Left lobe of liver (tissue), 2 donors: ENCODE measurements at places on chromosomes 4 and X.

DNA sequence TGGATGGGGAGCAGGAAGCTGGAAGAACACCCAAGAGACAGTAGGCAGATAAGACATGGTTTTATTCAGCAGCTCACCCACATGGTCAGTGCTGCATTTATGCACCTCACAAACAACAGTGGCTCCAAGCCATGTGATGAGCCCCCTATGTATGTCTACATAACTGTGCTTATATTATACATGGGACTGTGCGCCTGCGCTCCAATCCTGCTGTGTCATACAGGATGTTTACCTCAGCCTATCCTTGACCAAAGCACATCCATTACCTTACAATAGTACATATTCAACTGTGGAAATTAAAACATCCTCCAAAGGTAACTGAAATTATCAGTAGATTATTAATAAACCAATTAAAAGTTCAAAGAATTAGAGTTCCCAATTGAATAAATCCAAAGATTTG, 44.1 kb upstream of the SGMS2 start:
- no peak for DNase-seq

DNA sequence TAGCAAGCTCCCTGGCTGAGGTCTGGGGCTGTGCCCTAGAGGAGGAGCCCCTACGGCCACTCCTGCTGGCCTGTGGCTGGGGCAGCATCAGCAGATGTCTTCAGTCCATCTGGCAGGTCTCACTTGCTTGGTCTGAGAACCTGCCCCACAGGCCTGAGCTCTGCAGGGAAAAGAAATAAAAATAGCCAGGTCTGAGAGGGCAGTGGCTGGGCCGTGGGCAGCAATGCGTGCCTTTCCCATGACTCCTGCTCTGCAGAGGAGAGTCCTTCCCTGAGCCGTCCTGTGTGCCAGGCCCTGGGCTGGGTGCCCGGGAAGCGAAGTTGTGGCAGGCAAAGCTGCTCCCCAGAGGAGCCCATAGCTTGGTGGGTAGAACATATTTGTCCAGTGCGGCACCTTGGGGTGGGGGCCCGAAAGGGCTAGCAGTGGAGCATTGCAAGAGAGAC, 11.3 kb upstream of the KIAA0232 start:
- peak; percentile 75 for DNase-seq

DNA sequence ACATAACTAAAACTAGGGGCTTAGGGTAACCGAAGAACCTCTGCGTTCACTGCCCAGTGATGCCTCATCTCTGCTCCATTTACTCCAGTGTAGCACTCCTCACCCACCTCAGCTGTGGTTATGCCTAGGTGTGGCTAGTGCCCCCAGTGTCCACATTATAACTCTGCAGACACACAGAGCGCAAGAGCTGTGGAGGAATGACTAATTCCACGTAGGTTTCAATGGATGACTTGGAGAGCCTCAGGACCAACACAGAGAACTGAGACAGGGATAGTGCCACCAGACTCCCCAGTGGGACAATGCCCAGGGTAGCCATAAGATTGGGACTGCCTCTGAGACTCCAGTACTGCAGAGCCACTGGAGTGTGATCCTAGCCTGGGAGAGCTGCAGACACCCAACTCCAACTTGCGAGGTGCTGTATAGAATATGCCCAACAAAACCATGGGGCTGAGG, 542.4 kb upstream of the DIPK2B start:
- no peak for DNase-seq

DNA sequence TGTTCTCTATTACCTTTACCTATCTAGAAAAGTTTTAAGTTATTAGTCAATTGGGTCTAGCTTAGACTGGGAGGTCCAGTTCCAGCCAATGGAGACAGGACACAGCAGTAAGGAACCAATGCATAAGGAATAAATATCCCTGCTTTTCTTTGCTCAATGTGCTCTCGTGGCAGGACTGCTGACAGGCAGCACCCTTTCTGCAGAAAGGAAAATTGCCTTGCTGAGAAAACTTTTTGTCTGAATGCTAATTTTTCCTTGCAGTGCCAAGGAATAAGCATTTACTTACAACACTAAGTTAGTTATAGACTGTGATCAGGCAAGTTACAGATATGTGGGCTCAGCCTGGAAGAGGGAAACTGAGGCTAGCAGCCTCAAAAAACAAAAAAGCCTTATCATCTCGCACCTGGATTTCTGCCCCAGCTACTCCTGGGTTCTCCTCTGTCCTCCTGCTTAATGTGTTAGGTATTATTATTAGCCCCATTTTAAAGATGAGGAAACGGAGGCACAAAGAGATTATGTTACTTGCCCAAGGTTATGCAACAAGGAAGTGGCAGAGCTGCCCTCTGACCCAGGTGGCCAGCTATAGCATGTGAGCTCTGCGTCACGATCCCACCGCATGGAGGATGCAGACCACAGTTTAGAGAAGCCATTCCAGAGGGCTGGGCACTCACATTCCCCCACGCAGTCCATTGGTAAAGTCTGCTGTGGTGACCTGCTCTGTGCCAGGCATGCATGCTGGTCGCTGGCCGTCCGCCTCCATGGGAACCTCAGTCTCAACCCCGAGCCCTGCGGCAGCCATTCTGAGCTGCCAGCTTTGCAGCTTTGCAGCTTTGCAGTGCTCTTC, 40.5 kb upstream of the C4orf50 start:
- DNase-seq = no peak

- DNase-seq = no peak
Observed at GRCh38 chr4:10117359-10118047, 904 bp upstream of the WDR1 start.

DNA sequence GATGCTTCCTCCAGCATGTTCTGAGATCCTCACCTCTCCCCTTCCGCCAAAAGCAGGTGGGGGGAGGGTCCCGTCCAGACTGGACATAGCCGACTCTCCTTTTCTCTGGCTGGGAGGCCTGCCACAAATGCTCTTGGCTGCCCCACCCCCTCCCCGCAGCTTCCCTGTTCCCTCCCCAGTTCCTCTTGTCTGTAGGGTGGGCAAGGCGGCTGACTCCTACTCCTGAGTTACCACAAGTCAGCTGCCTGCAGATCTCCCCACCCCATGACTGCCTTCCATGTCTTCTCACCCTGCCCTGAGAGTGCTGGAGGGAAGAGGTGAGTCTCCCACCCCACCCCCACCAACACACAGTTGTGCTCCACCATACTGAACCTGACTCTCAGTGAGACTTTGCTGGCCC, 2.9 kb downstream of the ATP6AP1 start:
- no peak for DNase-seq

DNA sequence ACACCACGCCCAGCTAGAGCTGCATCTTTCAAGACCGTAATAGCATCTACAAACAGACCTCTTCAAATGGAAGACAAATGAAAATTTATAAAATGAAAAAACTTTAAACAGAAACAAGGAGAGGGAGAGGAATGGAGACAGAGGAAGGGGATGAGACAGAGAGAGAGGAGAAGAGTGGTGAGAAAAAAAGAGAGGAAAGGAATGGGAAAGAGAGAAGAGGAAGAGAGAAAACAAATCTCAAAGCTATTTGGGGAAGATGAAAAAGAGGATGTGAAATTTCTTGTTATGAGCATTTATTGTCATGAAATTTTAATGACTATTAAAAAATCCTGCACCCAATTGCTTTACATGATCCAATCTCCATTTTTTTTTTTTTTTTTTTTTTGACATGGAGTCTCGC, 726.9 kb downstream of the GRID2 start:
- no peak for DNase-seq

DNA sequence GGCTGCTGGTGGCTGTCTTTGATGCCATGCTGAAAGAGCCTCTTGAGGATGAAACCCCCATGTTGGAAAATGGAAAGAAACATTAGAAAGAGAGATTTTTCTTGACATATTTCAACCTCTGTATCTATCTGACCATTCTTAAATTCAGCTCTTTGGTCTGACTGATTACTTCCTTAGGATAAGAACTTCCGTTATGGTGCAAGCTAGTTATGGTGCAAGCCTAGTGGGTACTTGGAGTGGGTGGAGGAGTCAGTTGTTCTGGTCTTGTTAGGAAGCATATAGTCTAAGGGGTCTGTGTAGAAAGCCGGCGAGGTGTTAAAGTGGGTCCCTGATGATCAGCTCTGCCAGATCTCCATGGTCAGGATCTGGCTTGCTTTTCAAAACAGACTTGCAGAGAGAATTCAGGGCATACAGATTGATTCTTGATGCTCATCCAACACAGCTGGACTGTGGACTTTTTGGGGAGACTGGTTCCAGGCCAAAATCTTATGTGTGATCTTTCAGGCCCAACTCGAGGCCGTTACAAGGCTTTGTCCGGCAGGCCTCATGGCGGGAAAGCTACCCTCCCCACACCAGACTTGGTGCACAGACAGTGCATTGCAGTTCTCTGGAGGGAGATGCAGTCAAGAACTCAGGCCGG, 82.8 kb upstream of the BOD1L1 start:
- DNase-seq = peak; percentile 64
